Activated T-helper 1 cell treated with anti-CD3 and anti-CD28 coated beads, Interleukin-12 subunit alpha, Interleukin-12 subunit beta, Interleukin-2, Interleukin-4 antibody, amounts not matched to agents 30 ng/mL and 10 ng/mL and 1 ng/mL, durations not matched to agents 14 hours and 24 hours and 36 hours (primary cell): ENCODE measurements at places on chromosomes 16 and 17. TPM values are rescaled to one million over a fixed set of nuclear protein-coding genes. Genes with fewer than 3 reads are reported as not detected.

DNA sequence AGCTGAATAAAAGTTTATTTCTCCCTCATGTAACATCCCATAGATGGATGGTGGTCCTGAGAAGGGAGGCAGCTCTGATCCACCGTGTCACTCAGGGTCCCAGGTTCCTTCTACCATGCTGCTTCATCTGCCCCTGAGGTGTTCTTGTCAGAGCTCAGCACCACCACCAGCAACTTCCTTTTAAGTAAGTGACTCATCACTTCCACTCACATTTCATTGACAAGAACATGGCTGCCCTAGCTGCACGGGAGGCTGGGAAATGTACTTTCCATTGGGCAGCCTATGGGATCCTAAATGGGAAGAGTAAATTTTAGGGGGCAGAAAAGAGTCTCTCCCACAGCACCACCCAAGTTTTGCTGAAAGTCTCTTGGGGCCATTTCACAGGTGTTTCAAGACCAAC lies 134.7 kb downstream of the USP31 start:
- peaks cover 3% of the 10 kb centered on the region for H3K27me3 ChIP-seq
- H3K36me3 ChIP-seq = no peaks in the 10 kb centered on the region
- no peaks in the 10 kb centered on the region for H3K4me1 ChIP-seq
- H3K4me3 ChIP-seq = no peak overlapping the region
- DNase-seq = no peak
- no peak overlapping the region for H3K27ac ChIP-seq

- H3K27ac ChIP-seq = no peak overlapping the region
- no peaks in the 10 kb centered on the region for H3K36me3 ChIP-seq
- no peaks in the 10 kb centered on the region for H3K4me1 ChIP-seq
- peaks cover 10% of the 10 kb centered on the region for H3K27me3 ChIP-seq
These were observed 113.7 kb upstream of the DHX40 start for GRCh38 chr17:59451706-59452105.

GRCh38 chr16:1432388-1433262 lies 1.7 kb downstream of the PERCC1 start:
- H3K27ac ChIP-seq = no peak overlapping the region
- no peak overlapping the region for H3K4me3 ChIP-seq
- no peaks in the 10 kb centered on the region for H3K36me3 ChIP-seq
- DNase-seq = no peak
- no peaks in the 10 kb centered on the region for H3K4me1 ChIP-seq

DNA sequence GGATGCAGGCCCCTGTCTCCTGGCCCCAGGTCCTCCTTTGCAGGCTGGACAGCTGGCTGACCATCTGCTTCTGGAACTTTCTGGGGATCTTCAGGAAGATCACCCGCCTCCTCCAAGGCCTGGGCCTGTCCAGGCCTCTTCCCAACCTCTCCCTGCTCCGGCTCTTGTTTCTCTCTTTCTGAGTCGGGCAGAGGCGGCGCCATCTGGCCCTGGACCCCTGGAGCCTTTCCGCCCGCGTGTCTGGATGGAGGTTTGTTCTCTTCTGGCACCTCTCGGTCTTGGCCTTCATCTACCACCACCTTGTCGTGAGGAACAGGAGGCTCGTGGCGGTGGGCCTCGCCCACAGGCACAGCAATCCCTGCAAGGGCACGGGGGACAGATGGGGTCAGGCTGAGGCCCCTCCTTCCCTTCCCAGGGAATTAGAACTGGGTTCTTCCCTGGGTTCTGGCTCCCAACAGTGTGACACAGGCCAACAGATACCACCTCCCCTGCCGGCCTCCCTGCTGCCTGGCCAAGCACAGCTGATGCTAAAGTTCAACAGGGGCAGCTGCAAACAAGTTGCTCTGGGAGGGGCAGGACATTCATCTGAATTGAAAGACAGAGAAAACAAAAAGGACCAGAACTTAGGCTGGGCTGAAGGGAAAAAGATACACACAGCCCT lies 13.3 kb downstream of the NDUFAF8 start:
- no peak overlapping the region for H3K27ac ChIP-seq
- DNase-seq = no peak
- H3K27me3 ChIP-seq = no peaks in the 10 kb centered on the region
- H3K36me3 ChIP-seq = peaks cover 15% of the 10 kb centered on the region
- H3K4me3 ChIP-seq = no peak overlapping the region

- no peak for DNase-seq
- peaks cover 24% of the 10 kb centered on the region for H3K4me1 ChIP-seq
- H3K36me3 ChIP-seq = peaks cover 6% of the 10 kb centered on the region
- no peak overlapping the region for H3K27ac ChIP-seq
- H3K27me3 ChIP-seq = peaks cover 42% of the 10 kb centered on the region
These were observed 584 bp downstream of the PHOSPHO1 start for GRCh38 chr17:49229805-49230600.

DNA sequence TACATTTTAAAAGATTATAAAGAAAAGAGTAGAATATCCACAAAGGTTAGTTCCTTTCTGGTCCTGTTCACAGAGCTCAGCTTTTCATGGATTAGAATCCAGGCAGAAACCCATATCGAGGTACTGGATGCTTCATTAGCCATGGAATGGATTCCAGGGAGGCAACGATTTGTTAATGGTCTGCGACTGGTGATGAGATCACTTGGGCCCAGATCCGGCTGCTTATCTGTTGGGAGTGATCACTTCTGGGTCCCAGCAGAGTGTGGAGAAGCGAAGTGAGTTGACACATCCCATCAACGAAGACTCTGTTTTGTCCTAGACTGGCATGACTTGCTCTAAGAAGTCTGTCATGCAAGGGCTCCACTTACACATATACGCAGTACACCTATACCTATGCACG lies 165.8 kb downstream of the MAF start:
- no peak overlapping the region for H3K4me3 ChIP-seq
- H3K27me3 ChIP-seq = peaks cover 2% of the 10 kb centered on the region
- no peak for DNase-seq
- H3K27ac ChIP-seq = no peak overlapping the region
- no peaks in the 10 kb centered on the region for H3K36me3 ChIP-seq
- no peaks in the 10 kb centered on the region for H3K4me1 ChIP-seq

DNA sequence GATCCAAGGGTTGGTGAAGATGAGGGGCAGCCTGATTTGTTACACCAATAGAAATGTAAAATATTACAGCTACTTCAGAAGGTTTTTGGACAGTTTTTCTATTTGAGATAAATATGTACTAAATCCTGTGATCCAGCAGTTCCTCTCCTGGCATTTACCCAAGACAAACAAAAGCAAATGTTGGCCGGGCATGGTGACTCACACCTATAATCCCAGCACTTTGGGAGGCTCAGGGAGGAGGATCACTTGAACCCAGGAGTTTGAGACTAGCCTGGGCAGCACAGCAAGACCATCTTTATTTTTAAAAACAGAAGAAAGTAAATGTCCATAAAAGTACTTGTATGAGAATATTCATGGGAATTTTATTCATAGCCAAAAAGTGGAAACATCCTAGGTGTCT lies 64.8 kb upstream of the MRC2 start:
- peaks cover 15% of the 10 kb centered on the region for H3K4me1 ChIP-seq
- no peaks in the 10 kb centered on the region for H3K27me3 ChIP-seq
- no peak overlapping the region for H3K4me3 ChIP-seq
- no peak for DNase-seq

DNA sequence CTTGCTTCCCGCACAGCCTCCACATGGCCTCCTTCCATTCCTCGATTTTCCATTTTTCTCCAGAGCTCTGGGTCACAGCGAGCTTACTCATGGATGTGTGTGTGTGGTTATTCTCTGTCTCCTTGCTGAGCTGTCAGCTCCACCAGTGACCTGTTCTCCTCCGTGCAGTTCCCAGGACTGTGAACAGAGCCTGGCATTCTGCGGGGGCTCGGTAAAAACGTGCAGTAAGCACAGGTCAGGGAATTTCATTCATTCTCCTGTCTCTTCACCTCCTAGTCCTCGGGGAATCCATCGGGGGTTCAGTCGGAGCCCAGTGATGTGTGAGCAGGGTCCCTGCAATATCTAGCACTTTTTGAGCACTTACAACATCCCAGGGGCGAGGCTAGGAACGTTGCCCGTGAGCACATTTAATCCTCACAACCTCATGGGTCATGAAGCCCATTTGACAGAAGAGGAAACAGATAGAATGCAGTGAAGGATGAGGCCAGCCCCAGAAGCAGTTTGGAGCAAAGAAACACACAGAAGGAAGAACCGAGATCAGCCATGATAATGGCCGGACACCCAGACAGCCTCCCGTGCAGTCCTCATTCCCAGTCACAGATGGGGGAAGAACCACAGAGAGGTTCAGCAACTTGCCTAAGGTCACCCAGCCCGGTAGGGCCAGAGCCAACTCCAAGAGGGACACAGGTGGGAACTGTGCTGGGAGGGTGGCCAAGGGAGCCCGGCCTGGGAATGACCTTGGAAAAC lies 183.2 kb upstream of the GSE1 start:
- no peaks in the 10 kb centered on the region for H3K4me1 ChIP-seq
- no peak overlapping the region for H3K4me3 ChIP-seq
- DNase-seq = no peak

DNA sequence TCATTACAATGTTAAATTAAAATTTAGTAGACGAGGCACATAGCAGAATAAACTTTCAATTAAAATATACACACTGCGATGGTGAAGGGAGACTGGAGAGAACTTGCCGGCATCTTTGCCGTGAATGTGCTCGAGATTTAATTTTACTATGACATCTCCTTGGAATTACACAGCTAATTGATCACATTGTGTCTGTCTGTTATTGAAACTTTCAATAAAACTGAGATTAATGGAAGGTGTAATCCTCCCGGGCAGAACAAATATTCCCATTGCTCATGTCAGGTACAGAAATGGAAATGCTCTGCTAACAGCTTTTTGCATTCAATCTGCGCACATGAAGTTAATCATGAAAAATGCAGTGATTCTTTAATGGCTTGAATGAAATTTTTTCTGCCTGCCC lies 210.1 kb upstream of the NLRP1 start:
- H3K27ac ChIP-seq = no peak overlapping the region
- no peak overlapping the region for H3K4me3 ChIP-seq
- H3K27me3 ChIP-seq = peaks cover 16% of the 10 kb centered on the region
- no peak for DNase-seq
- no peaks in the 10 kb centered on the region for H3K4me1 ChIP-seq

DNA sequence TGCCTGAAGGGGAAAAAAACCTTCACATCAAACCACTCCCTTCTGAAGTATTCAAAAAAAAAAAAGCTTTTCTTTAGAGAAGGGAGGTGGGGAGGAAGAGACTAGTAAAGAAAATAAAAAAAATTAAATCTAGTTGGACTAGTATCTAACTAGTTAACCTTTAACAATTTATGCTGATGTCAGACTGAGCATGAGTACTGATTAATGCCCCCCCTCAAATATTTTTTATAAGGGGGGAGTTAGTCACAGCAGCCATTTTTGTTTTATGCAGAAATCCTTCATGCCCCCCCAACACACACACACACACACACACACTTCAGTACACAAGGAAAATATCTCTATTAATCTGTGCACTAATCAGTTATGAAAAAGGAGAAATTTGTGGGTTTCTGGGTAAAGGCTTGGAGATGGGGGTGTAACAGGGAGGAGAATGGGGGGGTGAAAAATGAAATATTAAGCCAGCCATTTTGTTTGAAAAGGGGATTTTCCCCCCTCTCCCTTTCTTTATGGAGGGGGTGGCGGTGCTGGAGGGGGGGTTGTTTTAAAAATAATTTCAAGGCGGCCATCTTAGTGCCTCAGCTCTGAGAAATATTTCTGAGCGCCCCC lies 4.7 kb upstream of the CHD3 start:
- H3K4me1 ChIP-seq = no peaks in the 10 kb centered on the region
- peak overlapping the region; percentile 69 for H3K4me3 ChIP-seq
- peak; percentile 11 for DNase-seq
- H3K27ac ChIP-seq = peak overlapping the region; percentile 65
- H3K36me3 ChIP-seq = peaks cover 1% of the 10 kb centered on the region
- no peaks in the 10 kb centered on the region for H3K27me3 ChIP-seq

- peaks cover 1% of the 10 kb centered on the region for H3K27me3 ChIP-seq
- DNase-seq = no peak
- H3K4me1 ChIP-seq = no peaks in the 10 kb centered on the region
- peaks cover 2% of the 10 kb centered on the region for H3K36me3 ChIP-seq
These were observed 17.1 kb downstream of the MRTFB start for GRCh38 chr16:14088155-14088753.

GRCh38 chr16:29854520-29855100 lies 8.4 kb downstream of the CDIPT start:
- H3K27me3 ChIP-seq = no peaks in the 10 kb centered on the region
- H3K36me3 ChIP-seq = peaks cover 18% of the 10 kb centered on the region
- DNase-seq = no peak
- H3K4me1 ChIP-seq = no peaks in the 10 kb centered on the region

Gene EXOC7
- total RNA-seq = 108 and 116 TPM in 2 replicates

Gene OMG
- total RNA-seq = 0.10 TPM in 2 replicates

Gene ITGAE
- total RNA-seq = 31.8 and 35.0 TPM in 2 replicates

Gene CCL15
- total RNA-seq = not detected in 2 replicates

Gene HIGD1B
- not detected in 2 replicates for total RNA-seq

Gene PRR15L
- total RNA-seq = not detected in 2 replicates

Gene NOG
- not detected in 2 replicates for total RNA-seq

Gene CNTNAP4
- total RNA-seq = not detected in 2 replicates

Gene PPM1E
- 0.03 TPM in 1 of 2 replicates, not detected in the other for total RNA-seq
